Progenitor cell of endocrine pancreas (in vitro differentiated cells): ENCODE measurements at places on chromosomes 12 and 14. TPM values are rescaled to one million over a fixed set of nuclear protein-coding genes. Genes with fewer than 3 reads are reported as not detected.

DNA sequence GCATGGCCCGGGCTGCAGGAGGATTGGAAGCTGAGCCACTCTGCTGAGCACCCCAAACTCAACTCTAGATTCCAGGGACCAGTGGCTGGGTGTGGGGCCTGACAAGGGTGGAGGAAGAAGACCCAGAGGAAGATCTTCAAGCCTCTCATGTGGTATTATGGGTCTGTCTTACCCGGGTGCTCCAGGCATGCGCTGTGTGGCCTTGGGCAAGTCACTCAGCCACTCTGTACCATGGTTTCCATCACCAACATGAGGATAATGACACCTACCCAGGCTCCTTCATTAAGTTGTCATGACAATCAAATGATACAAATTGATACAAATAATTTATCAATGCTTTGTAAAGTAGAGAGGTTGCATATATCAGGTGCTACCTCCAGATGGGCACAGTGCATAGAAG is 41.2 kb downstream of the SMUG1 start:
- peaks cover 7% of the 10 kb centered on the region for H3K36me3 ChIP-seq
- peaks cover 12% of the 10 kb centered on the region for H3K27me3 ChIP-seq
- DNase-seq: no peak

GRCh38 chr12:69642531-69642930 is 31.8 kb upstream of the LRRC10 start:
- no peak overlapping the region for H3K4me3 ChIP-seq
- no peaks in the 10 kb centered on the region for H3K36me3 ChIP-seq
- H3K27ac ChIP-seq: no peak overlapping the region
- no peaks in the 10 kb centered on the region for H3K27me3 ChIP-seq
- no peaks in the 10 kb centered on the region for H3K4me1 ChIP-seq

- no peak overlapping the region for H3K27ac ChIP-seq
- H3K27me3 ChIP-seq: peaks cover 40% of the 10 kb centered on the region
- H3K4me1 ChIP-seq: peaks cover 16% of the 10 kb centered on the region
- DNase-seq: no peak
- no peak overlapping the region for H3K4me3 ChIP-seq
- no peaks in the 10 kb centered on the region for H3K36me3 ChIP-seq
Observed at GRCh38 chr14:74980398-74980730, 22.4 kb upstream of the EIF2B2 start.

DNA sequence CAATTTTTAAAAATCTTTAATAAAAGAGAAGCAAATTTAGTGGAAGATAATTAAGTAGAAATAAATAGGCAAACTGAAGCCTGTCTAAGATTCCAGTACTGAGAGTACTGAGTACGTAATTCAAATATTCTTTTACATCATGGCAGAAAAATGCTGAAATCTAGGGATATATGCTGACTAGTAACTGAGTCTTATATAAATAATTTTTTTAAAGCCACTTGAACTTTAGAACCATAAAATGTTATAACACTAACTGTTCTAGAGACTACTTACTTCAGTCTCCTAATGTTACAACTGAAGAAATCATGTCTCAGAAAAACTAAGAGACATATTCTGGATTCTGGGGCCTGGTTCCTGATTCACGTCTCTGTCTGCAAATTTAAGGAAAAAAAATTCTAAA is 230.6 kb upstream of the PLEKHG7 start:
- no peaks in the 10 kb centered on the region for H3K27me3 ChIP-seq
- no peaks in the 10 kb centered on the region for H3K36me3 ChIP-seq
- H3K4me1 ChIP-seq: peaks cover 22% of the 10 kb centered on the region

GRCh38 chr12:3684449-3685051 is 68.4 kb downstream of the CRACR2A start:
- no peak for DNase-seq
- no peak overlapping the region for H3K4me3 ChIP-seq
- H3K27ac ChIP-seq: no peak overlapping the region
- H3K4me1 ChIP-seq: no peaks in the 10 kb centered on the region
- peaks cover 7% of the 10 kb centered on the region for H3K27me3 ChIP-seq
- no peaks in the 10 kb centered on the region for H3K36me3 ChIP-seq

DNA sequence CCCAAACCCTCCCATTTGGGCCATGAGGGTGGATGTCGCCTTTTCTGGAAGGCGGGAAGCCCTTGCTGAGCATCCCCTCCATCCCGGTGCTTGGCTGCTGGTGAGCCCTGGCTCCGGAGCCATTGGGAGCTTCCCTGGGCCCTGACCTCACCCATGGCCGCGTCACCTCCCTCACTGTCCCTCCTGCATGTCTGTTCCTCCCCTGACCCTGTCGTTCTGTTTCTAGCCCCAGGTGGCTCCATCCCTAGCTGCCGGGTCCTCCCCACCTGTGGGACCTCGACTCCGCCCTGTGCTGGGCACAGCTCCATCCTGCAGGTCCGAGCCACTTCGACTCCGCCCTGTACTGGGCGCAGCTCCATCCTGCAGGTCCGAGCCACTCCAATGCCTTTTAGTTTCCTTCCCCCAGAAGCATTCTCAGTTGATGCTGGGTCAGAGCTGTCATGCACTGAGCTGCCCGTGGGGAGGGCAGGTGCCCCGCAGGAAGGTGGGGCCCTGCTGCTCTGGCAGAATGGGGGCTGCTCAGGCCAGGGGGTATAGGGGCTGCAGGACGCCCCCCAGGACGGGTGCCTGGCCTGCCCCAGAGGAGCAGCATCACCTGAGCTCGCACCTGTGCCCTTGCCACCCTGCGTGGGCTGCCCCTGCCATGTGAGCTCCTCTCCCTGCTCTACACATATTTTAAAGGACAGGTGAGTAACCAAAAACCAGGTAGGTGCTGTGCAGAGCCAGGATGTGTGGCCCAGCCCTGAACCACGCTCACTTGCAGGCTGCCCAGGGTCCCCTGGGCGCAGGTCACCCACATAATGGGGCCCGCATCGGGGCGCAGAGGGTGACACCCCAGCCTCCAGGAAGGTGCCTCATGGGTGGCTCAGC is 19.0 kb downstream of the NOC4L start:
- H3K4me1 ChIP-seq: no peaks in the 10 kb centered on the region
- no peaks in the 10 kb centered on the region for H3K36me3 ChIP-seq
- no peak for DNase-seq
- H3K4me3 ChIP-seq: no peak overlapping the region
- peaks cover 35% of the 10 kb centered on the region for H3K27me3 ChIP-seq

DNA sequence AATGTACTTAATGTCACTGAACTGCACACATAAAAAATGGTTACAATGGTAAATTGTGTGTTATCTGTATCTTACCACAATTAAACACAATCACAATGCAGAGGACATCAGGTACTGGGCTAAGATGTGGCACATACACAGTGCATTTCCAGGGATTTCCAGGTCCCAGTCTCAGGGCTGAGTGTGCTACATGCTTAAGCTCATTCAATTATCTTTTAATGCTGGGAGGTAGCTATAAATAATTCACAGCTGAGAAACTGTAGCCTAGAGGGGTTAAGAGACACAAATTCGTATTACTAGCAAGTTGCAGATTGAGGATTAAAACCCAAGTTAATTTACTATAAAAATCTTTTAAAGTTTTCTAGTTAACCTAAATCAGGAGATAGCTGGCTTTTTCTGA is 67.1 kb downstream of the CRACR2A start:
- H3K4me1 ChIP-seq: no peaks in the 10 kb centered on the region
- no peak for DNase-seq
- peaks cover 7% of the 10 kb centered on the region for H3K27me3 ChIP-seq
- H3K36me3 ChIP-seq: no peaks in the 10 kb centered on the region
- no peak overlapping the region for H3K4me3 ChIP-seq
- H3K27ac ChIP-seq: no peak overlapping the region

- H3K27ac ChIP-seq: peak overlapping the region; percentile 19
- peaks cover 5% of the 10 kb centered on the region for H3K36me3 ChIP-seq
- H3K27me3 ChIP-seq: no peaks in the 10 kb centered on the region
- DNase-seq: no peak
Observed at GRCh38 chr12:124498275-124499189, 68.9 kb downstream of the NCOR2 start.

- H3K27ac ChIP-seq: no peak overlapping the region
- H3K4me3 ChIP-seq: no peak overlapping the region
- peaks cover 9% of the 10 kb centered on the region for H3K36me3 ChIP-seq
- peaks cover 9% of the 10 kb centered on the region for H3K4me1 ChIP-seq
Observed at GRCh38 chr12:32284561-32284960, 114.8 kb upstream of the FGD4 start.

DNA sequence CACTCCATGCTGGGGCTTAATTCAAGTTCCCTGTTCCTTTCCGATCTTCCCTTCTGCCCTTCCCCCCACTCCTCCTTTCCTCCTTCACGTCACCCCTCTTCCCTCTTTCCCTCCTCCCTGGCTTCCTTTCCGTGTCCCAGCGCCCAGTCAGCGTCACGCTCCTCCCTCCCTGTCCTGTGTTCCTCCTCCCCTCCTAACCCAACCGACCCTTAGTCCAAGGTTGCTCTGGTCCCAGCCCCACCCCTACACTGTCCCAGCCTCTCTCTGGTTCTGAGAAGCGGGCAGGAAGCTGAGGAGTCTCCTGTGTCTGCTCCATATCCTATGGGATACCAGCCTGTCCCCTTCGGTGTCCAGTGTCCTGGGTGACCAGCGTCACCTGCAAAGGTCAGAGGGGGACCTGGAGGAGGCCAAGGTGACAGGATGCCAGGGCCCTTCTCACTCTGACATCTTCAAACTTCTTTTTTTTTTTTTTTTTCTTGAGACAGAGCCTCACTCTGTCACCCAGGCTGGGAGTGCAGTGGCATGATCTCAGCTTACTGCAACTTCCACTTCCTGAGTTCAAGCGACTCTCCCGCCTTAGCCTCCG is 56.2 kb upstream of the TSPAN9 start:
- H3K36me3 ChIP-seq: peaks cover 12% of the 10 kb centered on the region
- no peaks in the 10 kb centered on the region for H3K27me3 ChIP-seq
- H3K4me1 ChIP-seq: no peaks in the 10 kb centered on the region
- DNase-seq: no peak

The PDZRN4 gene
- 0.11 and 0.12 TPM in 2 replicates for total RNA-seq

The SYNDIG1L gene
- 0.29 and 0.34 TPM in 2 replicates for total RNA-seq

The SOAT2 gene
- total RNA-seq: 0.98 and 1.1 TPM in 2 replicates

The KCNC2 gene
- not detected in 2 replicates for total RNA-seq
